Activated CD8-positive, alpha-beta memory T cell treated with anti-CD3 and anti-CD28 coated beads, Interleukin-2, amount 10 ng/mL, durations not matched to agents 7 days and 5 days (primary cell): ENCODE measurements at places on chromosomes 3 and 15. TPM values are rescaled to one million over a fixed set of nuclear protein-coding genes. Genes with fewer than 3 reads are reported as not detected.

DNA sequence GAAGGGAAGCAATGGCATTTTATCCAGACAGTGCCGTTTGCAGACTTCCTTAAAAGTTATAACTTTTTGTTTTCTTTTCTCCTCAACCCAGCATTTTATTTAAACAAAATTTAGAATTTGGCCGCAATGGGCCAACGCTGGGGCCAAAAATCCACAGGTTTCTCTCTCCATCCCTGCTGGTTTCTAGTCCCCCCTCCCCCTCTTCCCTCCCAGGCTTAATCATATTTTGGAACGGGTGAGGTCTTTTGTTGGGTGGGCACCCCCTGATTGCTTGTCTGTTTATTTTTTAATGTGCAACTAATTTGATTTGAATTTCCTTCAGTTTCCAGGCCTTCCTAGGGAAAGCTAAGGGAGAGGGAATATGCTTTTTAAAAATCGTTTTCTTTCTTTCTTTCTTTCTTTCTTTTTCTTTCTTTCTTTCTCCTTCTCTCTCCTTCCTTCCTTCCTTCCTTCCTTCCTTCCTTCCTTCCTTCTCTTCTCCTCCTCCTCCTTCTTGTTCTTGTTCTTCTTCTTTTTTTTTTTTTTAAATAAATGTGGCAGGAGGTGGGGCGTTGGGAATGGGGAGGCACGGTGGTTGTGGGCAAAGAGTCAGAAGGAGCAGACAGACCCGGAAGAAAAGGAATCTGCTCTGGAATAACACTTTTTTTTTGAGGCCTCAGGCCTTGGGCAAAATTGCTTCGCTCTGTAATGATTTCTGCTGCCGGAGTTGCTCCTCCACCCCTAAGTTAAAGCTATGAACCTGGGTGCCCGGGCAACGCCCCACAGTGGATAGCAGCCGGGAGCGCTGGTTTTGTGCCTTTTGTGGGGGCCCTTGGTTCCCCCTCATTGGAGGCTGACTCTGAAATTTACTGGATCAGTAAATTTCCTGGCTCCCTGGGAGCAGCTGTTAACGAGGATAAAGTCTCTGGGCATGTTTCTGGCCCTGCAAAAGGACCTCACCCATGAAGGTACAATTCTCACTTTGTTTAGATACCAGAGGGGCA is 1.9 kb downstream of the FNDC3B start:
- DNase-seq = no peak

GRCh38 chr3:171351676-171352075 is 108.5 kb downstream of the TNIK start:
- no peak for DNase-seq

- DNase-seq = no peak
These were observed 380.2 kb upstream of the ATP11B start for GRCh38 chr3:182413061-182413460.

The JMJD7 gene
- 21.9 TPM for total RNA-seq

The MINAR1 gene
- total RNA-seq = 0.47 TPM

The VEPH1 gene
- not detected for total RNA-seq

The RTP1 gene
- not detected for total RNA-seq

The ADAMTSL3 gene
- not detected for total RNA-seq

The ASB7 gene
- 22.1 TPM for total RNA-seq
